Activated CD8-positive, alpha-beta memory T cell treated with anti-CD3 and anti-CD28 coated beads for 4 hours (primary cell): ENCODE measurements at places on chromosomes 4 and X.
A peak's percentile ranks its signal among the peaks of the same experiment; 100 is the strongest.

DNA sequence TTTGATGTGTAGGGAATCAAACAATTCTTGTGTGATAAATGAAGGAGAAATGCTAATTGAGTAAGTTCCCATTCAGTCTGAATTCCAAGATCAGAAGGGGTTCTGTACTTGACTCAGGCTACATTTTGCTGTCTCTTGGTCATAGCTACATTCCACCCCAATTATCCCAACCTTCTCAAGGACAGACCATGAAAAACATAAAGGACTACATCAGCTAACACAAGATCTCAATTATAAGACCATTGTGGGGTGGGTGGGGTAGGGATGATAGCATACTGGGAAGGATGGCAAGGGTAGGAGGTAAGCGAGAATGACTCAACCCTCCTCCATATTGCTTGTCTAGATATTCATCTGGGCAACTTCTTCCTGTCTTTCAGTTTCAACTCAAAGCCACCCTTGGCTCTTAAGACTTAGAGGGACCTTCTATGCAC is 87.4 kb upstream of the ETNPPL start:
- no peak for DNase-seq

- no peak for DNase-seq
These were observed 4.4 kb upstream of the HTATSF1 start for GRCh38 chrX:136493011-136493410.

DNA sequence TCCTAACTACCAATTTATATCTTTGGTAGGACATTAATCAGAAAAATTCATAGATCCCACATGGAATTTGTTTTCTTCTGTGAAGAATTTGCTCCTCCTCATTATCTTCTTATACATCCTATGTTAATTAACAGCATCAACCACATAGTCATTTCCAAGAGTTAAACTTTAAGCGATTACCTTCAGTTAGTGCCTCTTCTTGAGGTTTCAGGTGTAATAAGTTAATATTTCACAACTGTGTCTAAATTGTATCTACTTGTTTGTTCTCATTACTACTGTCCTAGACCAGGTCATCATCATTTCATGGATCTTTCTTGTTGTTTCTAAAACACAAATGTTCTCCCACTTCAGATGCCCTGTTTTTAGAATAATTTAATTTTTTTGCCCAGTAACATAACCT is 457.9 kb downstream of the FAT4 start:
- DNase-seq, result no peak

- no peak for DNase-seq
These were observed at the start of gene PF4V1 for GRCh38 chr4:73853246-73853704. Gene PF4V1, plus strand, starts transcription at chr4:73853296. Its CDS starts 67 bp downstream, at chr4:73853363.

DNA sequence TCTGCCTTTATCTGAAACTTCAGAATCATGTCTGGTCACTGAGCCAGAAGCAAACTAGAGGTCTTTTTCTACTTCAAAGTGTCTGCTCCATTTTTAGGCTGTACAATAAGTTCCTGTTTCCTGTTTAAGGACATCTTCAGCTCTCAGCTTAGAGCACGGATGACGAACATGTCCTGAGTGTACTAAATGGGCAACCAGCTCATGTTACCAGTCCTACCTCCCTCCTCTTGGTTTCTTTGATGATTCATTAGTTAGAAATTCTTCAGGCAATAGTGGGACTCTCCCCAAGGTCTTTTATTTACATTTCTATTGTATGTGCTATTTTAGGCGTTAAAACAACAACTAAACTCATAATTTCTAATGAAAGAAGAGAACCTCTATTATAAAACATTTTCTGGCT is 58.0 kb downstream of the ENPEP start:
- DNase-seq, result no peak

DNA sequence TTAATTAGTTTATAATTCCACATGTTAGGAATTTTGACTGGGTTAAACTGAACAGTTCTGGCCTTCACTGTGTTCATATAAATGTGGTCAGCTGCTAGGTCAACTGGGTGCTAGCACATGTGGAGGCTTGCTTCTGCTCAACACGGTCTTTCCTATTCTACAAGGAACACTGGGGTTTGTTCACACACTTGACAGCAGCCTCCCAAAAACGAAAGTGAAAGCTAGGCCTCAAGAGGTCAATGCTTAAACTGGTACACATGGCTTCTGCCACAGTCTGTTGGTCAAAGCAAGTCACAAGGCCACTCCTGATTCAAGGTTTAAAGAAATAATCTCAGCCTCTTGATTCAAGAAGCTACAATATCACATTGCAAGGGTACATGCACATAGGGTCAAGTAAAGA is 126.5 kb downstream of the QDPR start:
- DNase-seq, result peak; percentile 7

GRCh38 chr4:34280131-34280530 is 1964.2 kb downstream of the ARAP2 start:
- DNase-seq, result no peak

DNA sequence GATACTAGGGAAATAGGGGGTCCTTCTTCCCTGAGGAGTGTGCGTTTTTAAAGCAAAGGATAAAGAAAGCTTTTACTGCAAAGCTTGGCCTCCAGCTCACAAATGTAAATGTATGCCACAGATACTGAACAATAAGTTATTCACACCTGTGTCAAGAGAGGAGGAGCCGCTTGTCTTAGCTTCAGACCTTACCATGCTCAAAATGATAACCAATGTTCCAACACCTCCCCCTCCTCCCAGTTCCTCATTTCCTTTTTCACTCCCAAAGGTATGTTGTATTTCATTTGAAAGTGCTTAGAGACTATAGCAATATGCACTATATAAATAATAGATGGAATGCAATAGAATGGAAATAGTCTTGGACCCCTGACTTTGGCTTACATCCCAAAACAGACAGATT is 47.0 kb upstream of the RAPGEF2 start:
- DNase-seq, result no peak

DNA sequence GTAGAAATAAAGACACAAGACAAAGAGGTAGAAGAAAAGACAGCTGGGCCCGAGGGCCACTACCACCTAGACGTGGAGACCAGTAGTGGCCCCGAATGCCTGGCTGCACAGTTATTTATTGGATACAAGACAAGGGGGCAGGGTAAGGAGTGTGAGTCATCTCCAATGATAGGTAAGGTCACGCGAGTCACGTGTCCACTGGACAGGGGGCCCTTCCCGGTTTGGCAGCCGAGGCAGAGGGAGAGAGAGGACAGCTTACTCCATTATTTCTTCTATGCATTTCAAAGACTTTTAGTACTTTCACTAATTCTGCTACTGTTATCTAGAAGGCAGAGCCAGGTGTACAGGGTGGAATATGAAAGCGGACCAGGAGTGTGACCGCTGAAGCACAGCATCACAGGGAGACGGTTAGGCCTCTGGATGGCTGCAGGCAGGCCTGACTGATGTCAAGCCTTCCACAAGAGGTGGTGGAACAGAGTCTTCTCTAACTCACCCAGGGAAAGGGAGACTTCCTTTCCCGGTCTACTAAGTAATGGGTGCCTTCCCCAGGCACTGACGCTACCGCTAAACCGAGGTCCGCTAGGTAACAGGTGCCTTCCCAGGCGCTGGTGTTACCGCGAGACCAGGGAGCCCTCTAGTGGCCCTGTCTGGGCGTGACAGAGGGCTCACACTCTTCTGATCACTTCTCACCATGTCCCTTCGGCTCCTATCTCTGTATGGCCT is 44.9 kb downstream of the ZBTB49 start:
- peak; percentile 44 for DNase-seq

DNA sequence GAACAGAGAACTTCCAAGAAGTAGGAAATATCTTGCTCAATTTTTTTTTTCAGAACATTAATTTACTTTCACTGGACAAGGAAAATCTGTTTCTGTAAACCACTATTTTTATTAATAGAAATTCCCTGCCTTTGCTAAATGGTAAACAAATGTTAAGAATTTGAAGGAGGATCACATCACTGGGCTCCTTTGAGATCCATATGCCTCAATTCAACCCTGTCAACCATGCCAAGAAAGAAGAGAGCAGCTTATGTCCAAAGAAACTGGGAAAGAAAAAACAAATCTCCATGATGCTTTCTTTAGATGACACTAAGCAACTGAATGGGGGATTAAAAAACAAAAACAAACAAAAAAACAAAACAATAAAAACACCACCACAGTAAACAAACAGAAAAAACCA is 47.7 kb downstream of the LNX1 start:
- DNase-seq, result no peak

GRCh38 chrX:48854898-48855297 is 19.5 kb upstream of the PCSK1N start:
- no peak for DNase-seq

DNA sequence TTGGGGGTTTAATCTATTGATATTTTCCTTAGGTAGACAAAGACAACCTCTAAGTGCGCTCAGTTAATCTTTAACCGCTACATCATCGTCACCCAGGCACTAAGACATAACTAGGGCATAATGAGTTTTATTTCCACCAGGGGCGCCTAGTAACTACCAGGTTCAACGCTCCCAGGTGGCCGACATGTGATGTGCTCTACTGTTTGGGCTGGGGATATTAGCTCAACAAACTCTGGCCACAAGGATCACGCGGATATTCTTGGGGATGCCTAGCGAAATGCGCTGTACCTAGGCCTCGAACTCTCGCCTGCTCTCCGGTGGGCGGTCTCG is 915 bp upstream of the RAB33B start:
- DNase-seq, result peak; percentile 51

- DNase-seq, result no peak
These were observed 115.7 kb upstream of the ZXDA start for GRCh38 chrX:58025979-58026378.

- no peak for DNase-seq
These were observed 41.3 kb upstream of the SPP1 start for GRCh38 chr4:87934157-87934704.

DNA sequence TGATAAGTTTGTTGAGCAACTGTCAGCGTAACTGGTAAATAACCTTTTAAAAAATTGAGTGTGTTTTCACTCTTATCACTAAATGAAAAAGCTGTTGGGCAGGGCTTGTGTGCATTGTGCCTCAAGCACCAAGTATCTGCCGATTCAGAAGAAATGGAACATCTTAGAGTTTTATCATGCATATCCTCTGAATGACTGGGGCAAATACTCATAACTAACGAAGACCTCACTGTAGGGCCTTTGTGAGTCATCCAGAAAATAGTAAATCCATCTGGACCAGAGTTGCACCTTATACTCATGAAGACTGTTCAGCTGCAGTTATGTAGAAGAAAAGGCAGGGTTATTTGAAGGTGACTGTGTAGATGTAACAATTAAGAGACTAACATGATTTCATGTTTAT is 222.1 kb downstream of the CAMK2D start:
- no peak for DNase-seq

DNA sequence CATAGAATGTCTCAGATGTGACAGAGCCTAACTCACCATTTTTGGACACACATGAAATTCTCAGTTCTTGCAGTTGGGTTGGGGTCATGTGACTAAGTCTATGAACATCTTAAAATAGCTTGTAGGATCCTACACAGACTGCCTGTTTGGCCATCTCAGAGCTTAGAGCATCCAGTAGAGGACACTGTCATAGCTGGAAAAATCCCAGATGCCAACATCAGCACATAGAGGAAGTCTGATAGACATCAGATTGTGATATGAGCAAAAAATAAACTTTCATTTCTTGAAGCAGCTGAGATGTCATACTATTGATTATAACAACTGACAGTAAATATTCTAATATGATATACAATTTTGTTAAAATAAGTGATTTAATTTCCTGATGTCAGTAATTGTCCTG is 207.1 kb downstream of the TRAM1L1 start:
- DNase-seq, result no peak

DNA sequence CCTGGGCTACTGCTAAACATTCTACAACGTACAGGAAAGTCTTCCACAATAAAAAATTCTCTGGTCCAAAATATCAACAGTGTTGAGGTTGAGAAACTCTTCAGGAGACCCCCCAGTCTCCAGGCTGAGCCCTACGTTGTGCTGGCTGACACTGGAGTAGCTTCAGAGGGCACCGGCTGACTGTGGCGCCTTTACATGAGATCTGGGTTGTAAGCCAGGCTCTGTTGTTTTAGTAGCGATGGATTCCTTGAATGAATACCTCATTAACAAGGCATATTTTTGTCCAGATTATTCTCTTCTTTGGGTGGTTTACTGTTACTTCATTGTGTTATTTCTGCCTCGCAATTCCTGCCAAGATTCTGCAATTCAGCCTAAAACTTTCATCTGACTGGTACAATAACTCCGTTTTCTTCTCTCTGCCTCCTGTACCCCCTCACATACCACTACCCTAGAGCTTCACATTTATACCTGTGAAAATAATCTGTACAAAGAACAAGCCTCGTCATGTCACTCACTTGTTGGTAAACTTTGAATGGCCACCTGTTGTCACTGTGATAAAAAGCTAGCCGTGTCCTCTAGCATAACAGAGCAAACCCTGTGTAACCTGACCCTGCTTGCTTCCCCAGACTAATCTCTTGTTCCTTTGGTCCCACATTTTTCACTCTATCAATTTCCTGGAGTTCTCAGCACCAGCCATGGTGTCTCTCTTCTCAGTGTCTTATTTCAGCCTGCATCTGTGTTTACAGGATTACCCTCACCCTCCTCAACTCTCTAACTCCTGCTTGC is 1476.1 kb upstream of the TENM3 start:
- DNase-seq, result no peak

GRCh38 chrX:9285342-9285771 is 179.5 kb upstream of the TBL1X start:
- DNase-seq, result peak; percentile 53

- no peak for DNase-seq
These were observed 111.7 kb downstream of the LINC00632 start for GRCh38 chrX:140821280-140821679.

- no peak for DNase-seq
These were observed 405.2 kb upstream of the CNKSR2 start for GRCh38 chrX:20968996-20969395.

- DNase-seq, result no peak
These were observed 42.8 kb upstream of the SPP1 start for GRCh38 chr4:87932718-87933141.

DNA sequence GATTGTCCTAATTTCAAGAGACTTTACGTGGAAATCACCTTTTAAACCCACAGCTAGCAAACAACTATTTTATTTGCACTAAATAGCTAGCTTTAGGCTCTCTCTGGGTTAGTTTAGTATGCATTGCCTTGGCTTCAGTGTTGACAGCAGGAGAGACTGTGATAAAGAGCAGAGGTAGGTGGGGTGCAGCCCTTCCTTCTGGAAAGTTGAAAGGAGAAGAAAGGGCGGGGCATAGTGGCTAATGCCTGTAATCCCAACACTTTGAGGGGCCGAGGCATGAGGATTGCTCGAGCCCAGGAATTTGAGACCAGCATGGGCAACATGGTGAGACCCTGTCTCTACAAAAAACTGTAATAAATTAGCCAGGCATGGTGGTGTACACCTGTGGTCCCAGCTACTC is 29.0 kb upstream of the TMEM154 start:
- no peak for DNase-seq

DNA sequence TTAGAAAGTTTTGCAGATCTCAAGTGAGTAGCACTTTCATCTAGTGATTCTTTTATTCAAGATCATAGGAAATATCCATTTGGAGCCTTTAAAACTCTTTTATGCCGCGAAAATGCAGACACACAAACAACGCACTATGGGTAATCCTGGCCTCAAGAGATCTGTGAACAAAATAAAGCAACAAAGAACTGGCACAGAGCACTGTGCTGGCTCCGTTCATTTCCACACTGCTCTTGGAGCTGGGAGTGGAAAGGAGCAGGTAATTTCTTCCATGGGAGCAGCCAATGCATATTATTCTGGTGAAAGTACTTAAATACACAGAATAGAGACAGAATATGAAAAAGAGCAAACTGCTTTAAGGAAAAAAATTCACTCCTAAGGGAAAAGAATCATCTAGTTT is 172.7 kb upstream of the FRG1 start:
- DNase-seq, result no peak

GRCh38 chr4:171390626-171391025 is 422.6 kb upstream of the GALNTL6 start:
- no peak for DNase-seq

GRCh38 chr4:110516106-110516922 is 40.4 kb downstream of the ENPEP start:
- DNase-seq, result peak; percentile 43
